ENCODE measurements at places on chromosomes 3 and 15.

- DNase-seq: no peak
These were observed 4.1 kb upstream of the TM4SF4 start for GRCh38 chr3:149470381-149470780.

- DNase-seq: no peak
These were observed 464.5 kb downstream of the RBMS3 start for GRCh38 chr3:29745232-29745870.

DNA sequence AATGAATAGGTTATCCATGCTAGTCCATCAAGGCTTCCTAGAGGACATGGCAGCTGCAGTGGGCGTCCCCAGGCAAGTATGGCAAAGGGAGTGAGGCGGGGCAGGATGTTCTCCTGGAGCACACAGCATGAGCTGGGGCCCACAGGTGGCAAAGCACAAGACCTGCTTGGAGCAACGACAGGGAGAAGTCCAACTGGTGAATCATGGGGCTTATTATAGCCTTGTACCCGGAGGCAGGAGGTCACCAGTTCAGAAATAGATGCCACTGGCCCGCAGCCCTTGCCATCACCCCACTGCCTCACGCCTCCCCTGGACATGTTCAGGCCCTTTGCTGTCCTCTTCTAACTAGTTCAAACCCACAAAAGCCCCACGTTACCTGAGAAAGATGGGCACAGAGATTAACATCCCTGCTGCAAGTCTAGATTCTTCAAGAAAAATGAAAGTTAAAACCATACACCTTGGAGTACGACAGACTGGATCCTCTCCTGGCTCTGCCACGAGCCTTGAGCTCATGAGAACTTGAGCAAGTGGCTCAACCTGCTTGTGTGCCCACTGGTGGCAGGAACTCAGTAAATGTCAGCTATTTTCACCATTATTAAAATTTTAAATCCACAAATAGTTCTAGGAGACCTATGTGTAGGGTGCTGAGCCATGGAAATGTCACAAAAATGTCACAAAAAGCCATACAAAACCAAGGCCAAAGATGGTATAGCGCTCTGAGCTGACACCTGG, 1.8 kb upstream of the SRGAP3 start:
- no peak for DNase-seq

DNA sequence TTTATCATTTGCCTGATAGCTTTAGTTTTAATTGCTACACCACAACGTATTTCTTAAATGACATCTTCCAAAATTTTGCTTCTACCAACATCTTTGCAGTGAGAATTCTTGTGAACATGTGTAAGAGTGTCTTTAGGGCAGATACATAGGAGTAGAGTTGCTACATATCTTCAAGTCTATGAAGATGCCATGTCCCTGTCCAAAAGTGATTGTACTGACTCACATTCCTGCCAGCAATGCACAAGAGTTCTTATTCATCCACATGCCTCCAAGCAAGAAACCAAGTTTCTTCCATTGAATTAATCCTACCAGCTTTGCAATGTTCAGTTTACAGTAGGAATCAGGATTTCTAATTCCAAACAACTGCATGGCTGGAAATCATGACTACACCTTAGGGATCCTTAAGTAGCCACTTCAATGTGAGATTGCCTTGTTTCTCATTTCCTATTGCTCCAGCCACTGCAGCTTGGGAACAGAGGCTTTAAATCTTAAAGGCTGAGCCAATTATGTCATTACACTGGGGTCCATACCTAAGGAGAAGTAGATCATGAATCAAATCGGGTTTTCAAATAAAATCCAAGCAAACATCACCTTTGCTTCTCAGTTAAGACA, 44.5 kb downstream of the BCL2L10 start:
- DNase-seq: no peak

DNA sequence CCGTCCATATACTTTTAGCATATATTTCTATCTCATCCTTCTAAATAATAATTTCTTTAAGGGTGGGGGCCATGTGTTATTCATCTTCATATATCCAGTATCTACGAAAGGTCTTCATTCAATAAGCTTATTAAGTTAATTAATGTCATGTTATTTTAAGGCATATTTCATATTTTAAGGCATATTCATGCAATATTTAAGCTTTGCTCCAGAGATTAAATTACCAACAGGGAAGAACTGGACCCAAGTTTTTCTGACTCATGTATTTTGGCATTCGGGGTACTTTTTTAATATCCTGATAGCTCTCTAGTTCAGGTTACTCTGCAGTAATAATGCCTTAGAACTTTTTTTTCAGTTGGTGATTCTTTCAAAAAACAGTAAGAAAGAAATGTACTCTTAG, 27.4 kb downstream of the PHC3 start:
- DNase-seq: no peak

GRCh38 chr3:3191675-3192285, 12.3 kb upstream of the CRBN start:
- no peak for DNase-seq

- DNase-seq: no peak
These were observed 152.9 kb downstream of the MECOM start for GRCh38 chr3:169510693-169511010.

DNA sequence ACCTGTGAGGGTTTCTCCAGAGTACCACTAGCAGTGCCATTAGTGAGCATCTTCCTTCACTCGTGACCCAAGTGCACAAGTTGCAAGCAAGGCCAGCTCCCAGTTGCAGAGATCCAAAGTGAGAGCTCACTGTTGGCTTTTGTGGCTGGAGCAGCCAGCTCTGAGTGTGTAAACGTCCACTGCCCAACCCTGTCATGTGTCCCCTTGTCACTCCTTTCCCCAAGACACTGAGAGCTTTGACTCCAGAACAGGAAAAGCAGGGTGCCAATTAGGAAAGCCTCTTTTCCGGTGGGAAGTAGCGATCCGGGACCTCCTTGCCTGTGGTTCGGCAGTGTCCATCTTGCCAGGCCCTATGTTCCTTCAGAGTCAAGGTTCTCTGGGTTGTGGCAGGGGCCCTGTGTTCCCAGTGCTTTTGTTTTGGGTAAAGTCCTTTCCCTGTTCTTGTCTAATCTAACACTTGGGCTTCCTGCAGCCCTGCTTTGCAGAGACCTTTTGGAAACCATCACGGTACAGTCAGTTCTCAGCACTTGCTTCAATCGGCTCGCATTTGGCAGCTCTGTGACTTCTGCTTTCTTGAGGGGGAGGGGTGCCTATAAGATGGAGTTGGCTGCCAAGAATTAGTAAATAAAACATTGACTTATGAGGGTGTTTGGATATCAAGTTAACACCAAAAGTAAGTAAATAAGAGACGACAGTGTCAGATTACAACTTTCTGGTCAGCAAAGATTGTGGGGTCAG, 90.5 kb downstream of the DNASE1L3 start:
- DNase-seq: peak; percentile 5

- no peak for DNase-seq
These were observed 15.9 kb upstream of the MFSD1 start for GRCh38 chr3:158785972-158786371.

- DNase-seq: no peak
These were observed 124.5 kb downstream of the MAGI1 start for GRCh38 chr3:65914032-65914739.

- no peak for DNase-seq
These were observed 168.2 kb downstream of the MBNL1 start for GRCh38 chr3:152436707-152437590.

DNA sequence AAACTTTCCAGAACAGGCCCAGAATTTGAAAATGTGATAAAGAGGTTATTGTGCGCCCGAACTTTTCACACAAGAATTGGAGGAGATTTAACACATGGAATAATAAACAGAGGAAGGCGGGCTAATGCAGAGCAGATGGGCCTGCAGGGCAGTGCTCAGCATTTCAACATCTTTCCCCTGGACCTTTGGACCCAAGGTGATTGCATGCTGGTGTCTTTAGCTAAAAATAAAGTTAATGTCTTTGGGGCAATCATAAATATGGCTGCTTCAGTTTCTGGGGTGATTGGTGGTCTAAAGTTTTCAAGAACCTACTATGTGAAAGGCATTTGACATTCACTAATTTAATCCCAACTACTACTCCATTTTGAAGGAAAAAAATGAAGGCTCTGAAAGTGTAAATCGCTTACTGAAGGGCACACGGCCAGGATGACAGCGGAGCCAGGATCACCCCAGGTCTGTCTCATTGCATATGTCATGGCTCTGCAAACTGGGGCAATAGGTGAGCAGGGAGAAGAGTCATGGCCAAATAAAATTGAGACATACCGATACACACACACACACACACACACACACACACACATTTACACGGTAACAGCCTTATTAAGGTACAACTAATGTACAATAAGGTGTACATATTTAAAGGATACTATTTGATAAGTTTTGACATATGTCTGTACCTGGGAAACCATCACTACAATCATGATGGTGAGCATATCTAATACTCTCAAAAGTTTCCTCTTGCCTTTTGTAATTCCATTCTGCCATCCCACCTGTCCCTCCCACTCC, 243.1 kb upstream of the LRRFIP2 start:
- DNase-seq: no peak

- no peak for DNase-seq
These were observed 269.6 kb upstream of the ST8SIA2 start for GRCh38 chr15:92123962-92124656.

DNA sequence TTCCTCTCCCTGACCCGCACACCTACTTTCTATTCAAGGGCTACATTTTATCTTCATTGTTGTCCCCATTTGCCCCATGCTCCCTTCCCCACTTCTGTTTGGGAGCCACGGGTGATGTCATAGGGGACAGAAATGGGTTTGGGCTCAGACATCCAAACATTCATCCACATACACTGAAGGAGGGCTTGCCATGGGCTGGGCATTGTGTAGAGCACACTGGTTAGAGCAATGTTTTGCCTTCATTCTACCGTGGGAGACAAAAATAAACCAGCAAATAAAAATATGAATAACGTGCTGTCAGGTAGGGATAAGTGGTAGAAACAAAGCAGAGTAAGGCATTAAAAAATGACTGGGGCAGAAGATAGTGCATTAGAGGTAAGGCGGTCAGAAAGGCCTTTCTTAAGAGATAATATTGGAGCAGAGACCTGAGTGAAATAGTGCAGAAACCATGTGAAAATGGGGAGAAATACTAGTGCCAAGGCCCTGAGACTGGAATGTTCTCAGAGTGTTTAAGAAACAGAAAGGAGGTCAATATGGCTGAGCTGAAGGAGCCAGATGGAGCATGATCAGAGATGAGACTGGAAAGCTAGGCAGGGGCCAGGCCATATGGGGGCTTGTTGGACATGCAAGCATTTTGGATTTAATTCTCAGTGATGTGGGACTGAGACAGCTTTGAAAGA, 40.9 kb upstream of the CLSTN2 start:
- DNase-seq: no peak

DNA sequence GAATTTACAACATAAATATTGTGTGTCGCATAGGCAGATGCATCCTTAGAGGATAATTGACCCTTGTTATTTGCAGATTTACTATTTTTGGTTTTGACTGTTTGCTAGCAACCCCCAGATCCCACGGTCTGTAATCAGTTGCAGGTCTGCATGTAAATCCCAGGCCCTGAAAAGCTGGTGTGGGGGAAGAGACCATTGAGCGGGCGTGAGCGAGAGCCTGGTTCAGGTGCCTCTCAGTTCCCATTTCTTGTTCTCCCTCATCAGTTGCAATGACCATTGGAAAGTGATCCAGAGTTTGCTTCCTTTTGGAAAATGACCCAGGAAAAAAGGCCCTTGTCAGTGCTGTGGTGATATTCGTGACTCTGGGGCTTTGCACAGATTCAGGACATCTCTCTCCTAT, 238.9 kb downstream of the UACA start:
- DNase-seq: no peak

GRCh38 chr3:37970802-37971201, 19.8 kb upstream of the VILL start:
- no peak for DNase-seq

DNA sequence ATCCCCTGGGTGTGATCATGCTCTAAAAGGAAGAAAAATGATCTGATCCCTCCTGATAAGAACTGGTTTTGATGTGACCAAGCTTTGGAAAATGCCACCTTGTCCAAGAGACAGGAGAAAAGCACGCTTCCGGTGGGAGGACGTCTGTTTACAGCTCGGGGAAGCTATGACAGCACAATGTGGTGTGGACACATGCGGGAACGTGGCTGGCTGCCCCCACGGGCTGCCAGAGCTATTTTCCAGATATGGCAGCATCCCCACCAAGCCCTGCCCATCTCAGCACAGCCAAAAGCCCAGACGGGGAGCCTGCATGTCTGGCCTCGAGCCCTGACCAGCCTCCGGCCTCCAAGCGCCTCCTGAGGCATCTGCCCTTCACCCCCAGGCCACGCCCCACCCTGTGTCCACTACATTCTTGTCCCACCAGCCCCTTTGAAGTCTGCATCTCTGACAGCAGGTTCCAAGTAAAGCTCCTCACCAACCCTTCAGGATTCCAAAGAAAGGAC, 63.2 kb upstream of the HRH1 start:
- no peak for DNase-seq

GRCh38 chr15:94701281-94701985, 470.1 kb downstream of the MCTP2 start:
- DNase-seq: no peak

- no peak for DNase-seq
These were observed 5.6 kb downstream of the ZNF662 start for GRCh38 chr3:42911551-42911950.

DNA sequence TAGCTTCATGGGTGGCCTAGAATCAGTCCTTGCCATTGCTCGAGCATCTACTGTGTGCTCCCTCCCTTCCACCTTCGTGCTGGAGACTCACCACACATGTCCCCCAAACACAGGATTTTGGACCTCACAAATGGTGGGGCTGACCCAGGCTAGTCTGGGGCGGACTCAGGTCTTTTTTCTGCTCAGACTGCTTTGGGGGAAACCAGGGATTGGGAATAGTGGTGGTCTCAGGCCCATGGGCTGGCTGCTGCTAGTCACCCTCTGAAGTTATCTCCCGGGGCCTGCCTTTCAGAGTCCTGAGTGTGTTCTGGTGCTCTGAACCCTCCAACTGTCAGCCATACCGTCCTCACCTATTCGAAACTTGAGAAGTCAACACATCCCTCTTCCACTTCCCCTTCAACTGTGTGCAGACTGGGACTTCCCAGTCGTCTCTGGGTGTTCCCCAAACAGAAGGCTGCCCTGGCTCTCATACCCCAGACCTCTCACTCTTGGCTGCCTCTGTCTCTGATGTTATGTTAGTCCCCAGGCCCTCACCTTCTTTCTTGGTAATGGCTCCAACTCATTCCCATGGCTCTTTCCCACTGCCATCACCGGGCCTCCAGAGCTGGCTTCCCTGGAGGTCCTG, 46.0 kb downstream of the PPCDC start:
- DNase-seq: peak; percentile 94

DNA sequence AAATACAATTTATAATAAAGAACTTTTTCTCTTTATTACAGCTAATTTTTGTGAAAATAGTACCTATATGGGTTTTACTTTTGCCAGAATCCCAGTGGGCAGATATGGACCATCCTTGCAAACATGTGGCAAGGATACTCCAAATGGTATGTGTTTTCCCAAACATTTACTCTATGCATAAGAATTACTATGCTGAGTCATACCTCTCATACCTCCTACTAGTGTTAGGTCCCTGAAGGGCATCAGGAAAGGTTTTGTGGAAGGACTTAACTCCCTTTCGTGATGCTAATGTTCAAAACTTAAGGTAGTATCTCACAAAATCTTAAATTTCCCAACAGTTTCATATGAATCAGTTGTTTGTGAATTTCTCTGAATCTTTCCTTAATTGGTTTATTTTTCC, 21.3 kb downstream of the ADGRG7 start:
- no peak for DNase-seq
